ENCODE measurements at places on chromosomes 12 and 14.

- DNase-seq, result no peak
Observed at GRCh38 chr14:55772486-55772885, 192.5 kb downstream of the KTN1 start.

DNA sequence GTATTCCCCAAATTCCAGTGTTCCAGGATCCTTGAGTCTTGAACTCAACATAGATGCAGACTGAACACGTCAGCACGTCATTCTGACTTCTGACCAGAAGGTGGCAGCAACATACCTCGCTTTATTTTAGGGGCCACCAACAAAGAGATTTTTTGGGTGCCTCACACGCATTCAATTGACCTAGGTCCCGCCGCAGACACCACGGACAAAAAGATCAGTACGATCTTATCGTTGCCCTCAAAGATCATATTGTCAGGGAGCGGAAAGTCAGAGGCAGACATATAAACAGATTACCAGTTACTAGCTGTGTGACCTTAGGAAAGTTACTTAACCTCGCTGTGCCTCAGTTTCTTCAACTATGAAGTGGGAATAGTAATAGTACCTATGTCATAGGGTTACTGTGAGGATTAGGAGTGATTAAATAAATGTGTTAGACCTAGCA lies 6.5 kb upstream of the PRPH start:
- DNase-seq, result peak; percentile 74

DNA sequence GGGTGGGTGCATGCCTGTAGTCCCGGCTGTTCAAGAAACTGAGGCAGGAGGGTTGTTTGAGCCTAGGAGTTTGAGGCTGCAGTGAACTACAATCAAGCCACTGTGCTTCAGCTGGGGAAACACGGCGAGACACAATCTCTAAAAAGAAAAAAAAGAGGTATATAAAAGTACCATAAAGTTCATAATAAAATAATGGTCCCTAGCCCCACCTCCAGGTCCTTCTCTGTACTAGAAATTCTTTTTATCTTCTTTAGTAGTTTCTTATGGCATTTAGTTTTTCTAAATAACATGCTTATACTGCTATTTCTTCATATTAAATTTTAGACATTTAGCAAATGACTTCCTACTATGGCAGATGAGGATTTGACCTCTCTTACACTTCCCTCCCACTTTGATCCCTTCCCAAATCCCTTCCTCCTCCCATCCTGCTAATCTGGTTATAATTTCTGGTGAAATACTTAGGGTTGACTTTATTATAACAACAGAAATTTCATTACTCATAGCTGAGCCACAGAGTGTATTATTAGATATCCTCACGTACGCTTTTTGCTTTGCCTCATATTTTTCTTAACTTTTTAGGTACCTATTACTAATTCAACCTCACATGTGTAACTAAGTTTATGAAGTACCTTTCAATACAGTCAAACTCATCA lies 94.7 kb downstream of the SLC41A2 start:
- no peak for DNase-seq

GRCh38 chr14:90276646-90277367 lies 20.5 kb downstream of the PSMC1 start:
- DNase-seq, result no peak

- peak; percentile 24 for DNase-seq
Observed at GRCh38 chr12:121580959-121581685, at the start of gene KDM2B. TSS of gene KDM2B (minus strand) at chr12:121581023. CDS start at chr12:121580911, 112 bp downstream.

DNA sequence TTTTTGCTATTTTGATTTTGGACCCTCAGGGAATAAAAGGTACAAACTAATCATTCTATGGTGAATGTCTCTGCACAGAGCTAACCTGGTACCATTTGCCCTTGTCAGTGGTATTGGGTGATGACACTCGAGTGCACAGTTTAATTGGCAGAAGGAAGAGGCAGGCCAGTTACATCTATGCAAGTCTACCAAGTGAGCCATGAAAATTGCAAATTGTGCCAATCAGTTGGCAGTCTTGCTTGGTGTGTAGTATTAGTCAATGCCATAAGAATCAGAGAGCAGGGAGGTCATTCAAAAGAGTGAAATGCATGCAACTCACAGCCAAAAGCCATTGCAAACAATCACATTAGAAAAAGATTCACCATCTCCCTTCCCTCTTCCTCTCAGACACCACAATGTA lies 479.6 kb downstream of the ADAMTS20 start:
- no peak for DNase-seq

DNA sequence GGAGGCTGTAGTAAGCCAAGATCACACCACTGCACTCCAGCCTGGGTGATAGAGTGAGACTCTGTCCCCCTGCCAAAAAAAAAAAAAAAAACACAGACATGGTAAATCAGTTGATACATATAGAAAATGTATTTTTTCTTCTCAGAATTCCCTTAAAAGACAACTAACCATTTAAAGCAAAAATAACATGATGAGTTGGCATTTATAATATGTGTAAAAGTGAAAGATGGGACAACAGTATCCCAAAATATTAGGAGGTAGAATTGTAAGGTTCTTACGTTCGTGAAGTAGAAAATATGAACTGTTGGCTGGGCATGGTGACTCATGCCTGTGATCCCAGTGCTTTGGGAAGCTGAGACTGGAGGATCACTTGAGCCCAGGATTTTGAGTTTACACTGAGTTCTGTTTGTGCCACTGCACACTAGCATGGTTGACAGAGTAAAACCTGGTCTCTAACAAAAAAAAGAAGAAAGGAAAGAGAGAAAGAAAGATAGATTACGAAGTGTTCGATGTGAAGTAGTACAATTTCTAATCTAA lies 296.7 kb downstream of the FBXL14 start:
- no peak for DNase-seq

- DNase-seq, result no peak
Observed at GRCh38 chr12:86723326-86723725, 467.1 kb upstream of the MGAT4C start.

DNA sequence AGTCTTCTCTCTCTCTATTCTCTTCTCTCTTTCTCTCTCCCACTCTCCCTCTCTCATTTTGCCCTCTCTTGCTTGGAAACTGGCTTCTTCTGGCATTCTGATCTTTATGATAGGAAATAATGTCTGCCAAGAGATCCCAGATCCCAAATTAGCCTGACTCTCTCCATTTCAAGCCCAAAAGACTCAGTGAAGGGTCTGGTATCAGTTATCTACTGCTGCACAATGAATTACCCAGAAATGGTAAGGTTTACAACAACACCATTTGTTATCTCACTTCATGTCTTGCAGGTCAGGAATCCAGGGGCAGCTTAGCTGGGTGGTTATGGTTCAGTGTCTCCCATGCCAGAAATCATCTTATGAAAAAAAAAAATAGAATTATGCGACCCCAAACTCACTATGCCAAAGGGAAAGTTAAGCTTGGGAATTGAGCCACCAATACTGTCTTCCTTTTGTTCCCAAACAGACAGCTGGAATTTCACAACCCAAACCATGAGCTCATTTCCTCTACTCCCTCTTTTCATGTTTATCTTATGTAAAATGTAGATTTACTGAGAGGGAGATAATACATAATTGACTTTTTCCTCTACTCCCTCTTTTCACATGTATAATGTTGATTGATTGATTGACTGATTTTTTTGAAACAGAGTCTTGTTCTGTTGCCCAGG lies 67.8 kb upstream of the FICD start:
- no peak for DNase-seq
